Right ventricle myocardium superior (tissue), 1 donor: ENCODE measurements at places on chromosomes 1 and 21. TPM values are rescaled to one million over a fixed set of nuclear protein-coding genes. Genes with fewer than 3 reads are reported as not detected.

- DNase-seq: no peak
These were observed 37.8 kb downstream of the PYHIN1 start for GRCh38 chr1:158969166-158969565.

- DNase-seq: no peak
These were observed 32.2 kb downstream of the BATF3 start for GRCh38 chr1:212667223-212668139.

GRCh38 chr21:38702196-38702595 lies 103.5 kb upstream of the ETS2 start:
- DNase-seq: peak; percentile 54

DNA sequence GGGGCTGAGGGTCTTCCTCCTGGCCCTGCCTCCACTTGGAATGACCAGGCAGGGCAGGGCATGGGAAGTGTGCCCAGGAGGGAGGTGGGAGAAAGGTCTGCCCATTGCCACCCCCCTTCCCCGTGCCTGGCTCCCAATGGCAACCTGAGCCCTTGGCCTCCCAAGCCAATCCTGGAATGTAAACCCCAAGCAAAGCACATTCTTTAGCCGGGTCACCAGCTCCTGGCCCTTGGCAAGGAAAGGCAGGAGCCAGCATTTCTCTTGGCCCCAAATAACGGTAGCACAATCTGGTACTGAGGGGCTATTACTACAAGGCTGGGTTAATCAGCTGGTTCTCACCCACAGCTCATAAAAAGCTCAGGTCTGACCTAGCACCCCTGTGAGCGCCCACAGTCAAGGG lies 6.9 kb upstream of the NUAK2 start:
- no peak for DNase-seq

Gene GNAT2
- total RNA-seq: not detected

DNA sequence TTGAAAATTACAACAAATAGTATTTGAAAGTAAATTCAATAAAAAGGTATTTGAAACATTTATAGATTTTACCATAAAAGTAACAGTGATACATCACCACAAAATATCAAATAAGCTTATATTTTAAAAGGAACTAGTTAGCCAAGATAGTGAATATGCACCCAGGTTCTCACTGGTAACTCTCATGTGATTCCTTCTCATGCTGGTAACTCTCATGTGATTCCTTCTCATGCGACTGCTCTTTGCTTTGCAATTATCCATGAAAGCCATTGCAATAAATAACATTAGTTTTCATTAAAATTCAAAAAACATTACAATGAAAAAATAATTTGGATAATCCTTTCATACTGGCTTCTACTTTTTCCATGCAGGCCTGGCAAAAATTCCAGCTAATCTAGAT lies 75.4 kb downstream of the AHCTF1 start:
- DNase-seq: no peak
